ENCODE measurements at places on chromosomes 5 and 9. TPM values are rescaled to one million over a fixed set of nuclear protein-coding genes. Genes with fewer than 3 reads are reported as not detected.

The GABRA1 gene
- not detected for total RNA-seq

DNA sequence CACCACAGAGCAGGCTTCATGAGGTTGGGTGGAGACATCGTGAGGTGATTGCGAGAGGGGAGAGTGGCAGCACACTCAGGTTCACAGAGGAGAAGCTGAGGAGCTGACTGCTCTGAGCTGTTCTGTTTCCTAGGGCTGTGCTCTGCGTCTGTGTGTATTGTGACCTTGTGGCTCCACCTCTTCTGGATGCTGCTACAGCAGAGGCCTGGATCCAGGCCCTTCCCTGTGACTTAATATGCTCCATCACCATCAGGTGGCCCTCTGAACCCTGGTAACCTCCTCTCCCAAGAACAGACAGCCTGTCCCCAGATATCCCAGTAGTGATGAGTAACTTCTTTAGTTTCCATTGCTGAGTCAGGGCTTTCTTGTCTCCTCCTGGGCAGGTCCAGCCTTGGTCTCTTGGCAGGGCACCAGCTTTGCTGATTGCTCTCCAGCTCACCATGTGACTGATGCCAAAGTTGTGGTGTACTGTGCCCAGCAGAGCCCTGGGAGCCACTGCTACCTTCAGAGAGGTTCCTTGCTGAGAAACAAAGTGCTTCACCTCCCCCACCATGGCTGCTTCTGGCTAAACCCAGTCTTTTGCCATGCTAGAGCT lies 212.8 kb upstream of the CHD1 start:
- no peak for DNase-seq

GRCh38 chr9:105419816-105420597 lies 27.8 kb upstream of the FSD1L start:
- DNase-seq, result no peak

GRCh38 chr5:74341221-74341620 lies 299.3 kb downstream of the ENC1 start:
- no peak for DNase-seq

Data from sciatic nerve (tissue), 2 donors.